DMS53 (cell line): ENCODE measurements at places on chromosomes 1 and 21.

DNA sequence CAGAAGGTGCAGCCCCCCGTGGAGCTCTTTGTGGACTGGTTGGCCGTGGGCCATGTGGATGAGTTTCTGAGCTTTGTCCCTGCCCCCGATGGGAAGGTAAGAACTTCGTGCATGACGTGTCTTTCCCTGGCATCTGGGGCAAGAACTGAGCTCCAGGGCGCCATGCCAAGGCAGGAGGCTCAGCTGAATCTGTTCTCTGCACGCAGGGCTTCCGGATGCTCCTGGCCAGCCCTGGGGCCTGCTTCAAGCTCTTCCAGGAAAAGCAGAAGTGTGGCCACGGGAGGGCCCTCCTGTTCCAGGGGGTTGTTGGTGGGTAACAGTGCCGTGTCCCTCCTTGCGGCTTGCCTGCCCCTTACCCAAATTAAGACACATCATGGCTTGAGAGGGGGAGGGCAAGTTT is 27.7 kb downstream of the PADI3 start:
- DNase-seq, result peak; percentile 19

- DNase-seq, result peak; percentile 93
Measured at GRCh38 chr1:25796811-25797458, 3.1 kb upstream of the SELENON start.

DNA sequence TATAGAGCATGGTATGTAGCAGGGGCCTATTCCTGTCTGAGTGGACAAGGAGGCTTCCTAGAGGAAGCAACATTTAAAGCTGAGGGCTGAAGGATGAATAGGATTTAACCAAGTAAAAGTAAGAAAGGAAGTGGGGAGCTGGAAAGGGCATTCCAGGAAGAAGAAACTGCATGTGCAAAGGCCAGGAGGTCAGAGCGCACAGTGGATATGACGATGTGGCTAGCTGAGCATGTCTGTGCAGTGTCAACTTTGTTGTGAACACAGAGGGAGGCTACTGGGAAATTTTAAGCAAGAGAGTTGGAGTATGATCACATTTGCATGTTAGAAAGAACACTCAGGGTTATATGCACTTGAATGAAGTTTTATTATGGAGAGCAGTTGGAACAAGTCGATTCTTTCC is 28.6 kb upstream of the JUN start:
- DNase-seq, result no peak

- DNase-seq, result no peak
Measured at GRCh38 chr1:203592156-203592555, 34.5 kb upstream of the ATP2B4 start.

- peak; percentile 58 for DNase-seq
Measured at GRCh38 chr1:115980998-115981993, 5.0 kb downstream of the SLC22A15 start.

DNA sequence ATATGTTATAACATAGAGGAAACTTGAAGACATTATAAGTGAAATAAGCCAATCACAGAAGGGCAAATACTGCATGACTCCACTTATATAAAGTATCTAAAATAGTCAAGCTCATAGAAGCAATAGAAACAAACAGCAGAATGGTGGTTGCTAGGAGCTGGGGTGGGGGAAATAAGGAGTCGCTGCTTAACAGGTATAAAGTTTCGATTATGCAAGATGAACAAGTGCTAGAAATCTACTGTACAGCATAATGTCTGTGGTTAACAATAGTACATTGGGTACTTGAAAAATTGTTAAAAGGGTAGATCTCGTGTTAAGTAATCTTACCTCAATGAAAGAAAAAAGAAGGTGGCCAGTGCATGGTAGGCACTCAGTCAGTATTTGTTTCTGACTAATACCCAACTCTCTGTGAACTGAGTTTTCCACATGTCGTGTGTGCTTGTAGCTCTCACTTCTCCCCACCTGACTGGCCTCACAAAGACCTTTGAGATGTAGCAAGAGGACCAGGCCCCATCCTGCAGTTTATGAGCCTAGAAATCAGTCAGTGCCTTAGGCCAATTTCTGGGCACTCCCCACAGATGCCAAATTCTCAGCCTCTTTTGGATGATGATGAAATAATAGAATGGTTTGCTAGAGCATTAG is 14.7 kb upstream of the SPRR5 start:
- no peak for DNase-seq

DNA sequence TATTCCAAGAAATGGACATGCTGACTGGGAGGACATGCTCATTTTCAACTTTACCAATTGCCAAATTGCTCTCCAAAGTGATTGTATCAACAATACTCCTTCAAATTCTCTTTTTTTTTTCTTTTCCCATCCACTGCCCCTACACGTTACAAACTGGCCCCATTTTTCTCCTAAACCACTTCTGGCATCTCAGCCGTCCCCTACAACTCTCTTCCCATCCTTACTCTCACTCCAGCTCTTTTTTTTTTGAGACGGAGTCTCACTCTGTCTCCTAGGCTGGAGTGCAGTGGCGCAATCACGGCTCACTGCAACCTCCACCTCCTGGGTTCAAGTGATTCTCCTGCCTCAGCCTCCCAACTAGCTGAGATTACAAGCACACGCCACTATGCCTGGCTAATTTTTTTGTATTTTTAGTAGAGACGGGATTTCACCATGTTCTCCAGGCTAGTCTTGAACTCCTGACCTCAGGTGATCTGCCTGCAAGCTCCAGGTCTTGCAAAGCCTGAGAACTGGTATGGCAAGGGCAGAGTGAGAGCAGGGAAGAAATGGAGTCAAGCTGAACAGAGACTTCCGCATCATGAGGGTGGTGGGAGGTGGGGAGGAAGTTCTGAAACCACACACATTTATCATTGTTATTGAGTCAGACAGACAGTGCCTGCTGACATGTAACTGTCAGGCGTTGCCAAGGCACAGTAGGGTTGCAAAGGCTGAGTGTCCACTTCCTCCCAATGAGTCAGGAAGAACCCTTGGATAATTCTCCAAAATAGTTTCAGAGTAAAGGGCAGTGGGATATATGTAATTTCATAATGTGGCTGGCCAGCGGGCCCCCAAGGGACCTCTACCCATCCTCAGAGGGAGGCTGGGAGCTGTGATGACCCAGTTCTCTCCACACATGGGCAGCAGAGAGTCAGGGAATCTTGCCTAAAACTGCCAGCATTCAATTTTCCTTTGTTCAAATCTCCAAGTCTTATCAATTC is 17.4 kb downstream of the CELA3A start:
- DNase-seq, result peak; percentile 18

DNA sequence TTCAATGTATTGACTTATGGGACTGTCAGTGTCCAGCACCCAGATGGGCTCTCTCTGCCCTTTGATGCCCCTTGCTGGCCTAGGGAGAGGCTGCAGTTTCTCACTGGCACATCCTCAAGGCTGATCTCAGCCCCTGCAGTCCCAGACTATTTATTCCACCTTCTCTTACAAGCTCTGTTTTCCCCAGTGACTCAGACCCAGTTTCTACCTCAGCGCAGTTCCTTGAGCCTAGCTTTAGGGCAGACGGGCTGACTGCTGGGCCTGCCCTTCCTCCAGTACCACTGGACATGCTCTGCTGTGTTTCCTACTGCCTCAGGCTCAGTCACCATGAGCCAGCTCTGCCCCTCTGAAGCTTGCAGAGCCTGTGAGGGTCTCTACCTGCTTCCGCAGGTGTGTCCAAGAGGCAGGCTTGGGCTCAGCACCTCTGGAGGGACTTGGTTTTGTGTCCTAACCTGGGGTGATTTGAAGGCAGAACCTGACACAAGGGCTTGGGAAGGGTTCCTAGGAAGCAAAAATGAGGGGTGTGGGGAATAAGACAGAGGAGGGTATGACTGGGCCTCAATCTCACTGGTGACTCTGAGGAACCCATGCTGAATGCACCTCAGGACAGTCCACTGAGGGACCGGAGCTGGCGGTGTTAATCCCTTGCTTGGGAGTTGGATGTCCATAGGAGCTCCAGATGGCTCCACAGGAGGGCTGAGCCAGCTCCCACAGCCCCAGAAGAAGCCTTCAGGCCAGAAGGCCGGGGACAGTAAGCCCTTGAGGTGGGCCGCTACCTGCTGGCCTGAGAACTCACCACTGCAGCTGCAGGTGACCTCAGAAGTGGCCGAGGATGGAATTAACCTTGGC is 689.9 kb downstream of the MATN1 start:
- DNase-seq, result no peak

- DNase-seq, result no peak
Measured at GRCh38 chr1:221040691-221041285, 161.5 kb downstream of the HLX start.

DNA sequence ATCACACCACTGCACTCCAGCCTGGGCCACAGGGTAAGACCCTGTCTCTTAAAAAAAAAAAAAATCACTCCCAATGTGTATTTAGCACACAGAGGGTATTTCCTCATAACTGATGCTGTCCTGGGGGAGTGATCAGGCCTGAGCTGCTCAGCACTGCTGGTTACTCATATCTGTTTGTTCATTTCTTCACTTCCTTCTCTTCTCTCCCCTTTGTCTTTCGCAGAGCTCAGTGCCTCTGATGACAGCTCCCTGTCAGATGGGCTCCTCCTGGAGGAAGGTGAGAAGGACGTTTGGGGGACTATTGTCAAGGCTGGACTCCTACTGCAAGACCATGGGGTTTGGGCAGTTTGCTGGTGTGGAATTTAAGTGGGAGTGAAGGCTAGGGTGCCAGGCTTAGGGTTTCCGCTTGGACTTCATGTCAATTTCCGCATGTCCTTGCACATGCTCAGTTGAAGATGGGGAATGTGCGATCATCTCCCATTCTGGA is 13.0 kb downstream of the INAVA start:
- DNase-seq, result peak; percentile 31

GRCh38 chr1:51380936-51381335 is 50.6 kb upstream of the TTC39A start:
- DNase-seq, result no peak

GRCh38 chr1:31617218-31617915 is at the start of gene HCRTR1:
HCRTR1 (plus strand) TSS chr1:31617689; CDS start chr1:31619193, 1,504 bp downstream.
- DNase-seq, result peak; percentile 43

GRCh38 chr1:72432645-72433267 is 150.4 kb upstream of the NEGR1 start:
- no peak for DNase-seq

- DNase-seq, result no peak
Measured at GRCh38 chr1:201137579-201138310, 10.8 kb upstream of the ASCL5 start.

DNA sequence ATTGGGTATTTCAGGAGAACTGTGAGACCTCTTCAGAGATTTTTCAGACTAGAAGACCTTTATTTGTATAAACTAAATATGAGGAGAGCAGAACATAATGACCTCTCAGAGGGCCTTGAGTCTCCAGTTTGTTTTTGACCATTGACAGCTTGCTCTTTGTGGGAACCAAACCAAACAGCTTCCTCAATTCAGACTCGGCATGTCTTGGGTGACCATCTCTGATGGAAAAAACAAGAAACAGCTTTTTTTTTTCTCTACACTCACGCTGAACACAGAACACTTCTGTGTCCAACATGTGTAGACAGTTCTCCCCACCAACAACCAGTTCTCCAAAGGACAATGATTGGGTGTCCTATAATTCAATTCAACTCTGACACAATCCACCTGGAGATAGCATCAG is 11.5 kb downstream of the ATP1A4 start:
- DNase-seq, result no peak

DNA sequence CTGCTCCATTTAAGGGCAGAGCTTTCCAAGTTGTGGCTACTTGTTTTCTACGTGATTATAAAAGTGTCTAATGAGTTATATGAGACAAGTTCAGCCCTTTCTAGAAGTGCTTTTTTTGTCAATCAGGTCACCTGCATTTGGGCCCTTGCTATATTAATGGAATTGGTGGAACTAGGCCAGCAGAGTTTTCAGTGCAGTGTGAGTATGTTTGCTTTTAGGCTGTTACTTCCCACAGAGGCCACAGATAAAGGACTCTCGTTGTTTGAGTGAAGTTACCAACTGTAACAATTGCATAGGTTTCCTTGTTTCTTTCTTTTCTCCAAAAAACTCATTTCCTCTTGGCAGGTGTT is 10.9 kb downstream of the SMAP2 start:
- DNase-seq, result no peak

DNA sequence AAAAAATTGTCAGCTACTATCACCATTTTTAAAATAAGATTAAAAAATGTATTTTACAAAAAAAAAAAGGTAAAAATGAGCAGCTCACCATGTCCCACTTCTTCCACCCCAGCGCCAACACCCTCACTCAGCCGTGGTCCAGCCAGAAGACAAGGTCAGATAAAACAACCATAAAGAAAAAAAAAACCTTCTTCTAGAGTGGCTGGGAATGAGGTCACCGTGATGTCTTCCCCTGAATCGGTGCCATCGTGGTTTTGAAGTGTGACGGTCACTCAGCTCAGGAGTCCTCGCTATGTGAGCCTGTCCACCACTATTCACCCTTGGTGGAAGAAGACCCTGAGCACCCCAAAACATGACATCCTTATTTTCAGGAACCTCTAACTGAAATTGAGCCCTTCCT is 38.1 kb downstream of the B3GALT5 start:
- DNase-seq, result no peak

- no peak for DNase-seq
Measured at GRCh38 chr1:151377150-151377884, 4.8 kb upstream of the SELENBP1 start.

GRCh38 chr1:173429471-173430402 is 47.4 kb upstream of the PRDX6 start:
- DNase-seq, result peak; percentile 61

DNA sequence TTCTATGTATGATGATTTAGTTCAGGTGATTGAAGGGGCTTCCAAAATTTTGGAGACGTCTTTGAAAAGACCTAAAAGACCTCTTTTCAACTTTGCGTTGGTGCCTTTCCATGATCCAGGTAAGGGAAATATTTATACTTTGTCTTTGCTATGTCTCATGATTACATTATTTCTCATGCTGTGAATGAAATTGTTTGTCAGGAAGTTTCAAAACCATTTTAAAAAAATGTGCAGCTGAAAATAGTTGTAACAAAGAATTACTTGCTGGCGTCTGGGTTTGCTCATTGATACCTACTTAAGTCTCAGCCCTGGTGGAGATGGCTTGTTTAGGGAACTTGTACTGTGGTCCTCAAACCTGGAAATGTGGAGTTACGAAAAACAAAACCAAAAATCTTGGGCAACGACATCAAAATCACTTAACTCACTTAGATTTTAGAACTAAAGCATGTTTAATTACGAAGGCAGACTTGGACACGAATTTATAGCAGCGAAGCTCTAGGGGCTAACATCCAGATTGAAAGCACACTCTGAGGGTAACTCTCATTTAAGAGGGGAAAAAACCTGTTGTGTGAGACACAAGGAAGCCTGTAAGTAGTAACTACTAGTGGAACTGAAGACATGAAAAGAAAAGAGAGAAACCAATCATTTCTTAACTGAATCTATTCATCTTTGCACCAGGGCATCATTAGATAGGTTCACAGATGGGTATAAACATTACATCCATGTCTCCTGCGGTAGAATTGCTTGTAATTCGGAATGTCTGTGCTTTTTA is 924 bp downstream of the HMCN1 start:
- no peak for DNase-seq
